ENCODE measurements at places on chromosomes 12 and 14.

DNA sequence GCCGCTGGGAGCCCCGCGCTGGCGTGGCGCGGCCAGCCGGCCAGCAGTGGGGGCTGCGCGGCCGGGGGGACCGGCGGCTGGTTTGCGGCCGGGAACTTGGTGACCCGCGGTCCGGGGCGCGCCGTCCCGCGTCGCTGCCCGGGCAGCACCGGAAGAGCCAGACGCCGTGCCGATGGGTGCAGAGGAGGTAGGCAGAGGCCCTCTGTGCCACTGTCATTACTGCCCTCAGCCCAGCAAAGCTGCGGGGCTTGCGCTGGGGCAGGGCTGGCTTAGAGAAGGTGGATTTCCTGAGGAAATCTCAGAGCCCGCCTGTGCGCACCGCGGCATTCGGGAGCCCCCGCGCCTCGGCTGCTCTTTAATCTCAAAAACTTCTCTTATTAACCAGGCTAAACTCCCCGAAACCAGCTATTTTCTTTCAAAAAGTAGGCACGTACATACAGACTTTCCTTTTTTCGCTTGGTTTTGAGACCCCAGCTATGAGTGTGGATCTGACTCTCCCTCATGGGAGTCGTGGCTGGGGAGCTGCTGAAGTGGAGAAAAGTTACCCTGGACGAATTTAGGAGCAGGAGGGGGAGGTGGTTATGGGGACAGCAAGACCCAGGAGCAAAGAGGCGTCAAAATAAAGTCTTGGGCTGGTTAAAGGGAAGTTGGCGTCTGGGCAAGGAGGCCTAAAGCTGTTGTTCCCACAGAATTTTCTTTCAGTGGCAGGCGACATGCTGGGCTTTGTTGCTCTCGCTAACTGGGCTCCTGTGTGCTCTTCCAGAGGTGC, 802 bp downstream of the SUSD6 start:
- peak; percentile 68 for DNase-seq

DNA sequence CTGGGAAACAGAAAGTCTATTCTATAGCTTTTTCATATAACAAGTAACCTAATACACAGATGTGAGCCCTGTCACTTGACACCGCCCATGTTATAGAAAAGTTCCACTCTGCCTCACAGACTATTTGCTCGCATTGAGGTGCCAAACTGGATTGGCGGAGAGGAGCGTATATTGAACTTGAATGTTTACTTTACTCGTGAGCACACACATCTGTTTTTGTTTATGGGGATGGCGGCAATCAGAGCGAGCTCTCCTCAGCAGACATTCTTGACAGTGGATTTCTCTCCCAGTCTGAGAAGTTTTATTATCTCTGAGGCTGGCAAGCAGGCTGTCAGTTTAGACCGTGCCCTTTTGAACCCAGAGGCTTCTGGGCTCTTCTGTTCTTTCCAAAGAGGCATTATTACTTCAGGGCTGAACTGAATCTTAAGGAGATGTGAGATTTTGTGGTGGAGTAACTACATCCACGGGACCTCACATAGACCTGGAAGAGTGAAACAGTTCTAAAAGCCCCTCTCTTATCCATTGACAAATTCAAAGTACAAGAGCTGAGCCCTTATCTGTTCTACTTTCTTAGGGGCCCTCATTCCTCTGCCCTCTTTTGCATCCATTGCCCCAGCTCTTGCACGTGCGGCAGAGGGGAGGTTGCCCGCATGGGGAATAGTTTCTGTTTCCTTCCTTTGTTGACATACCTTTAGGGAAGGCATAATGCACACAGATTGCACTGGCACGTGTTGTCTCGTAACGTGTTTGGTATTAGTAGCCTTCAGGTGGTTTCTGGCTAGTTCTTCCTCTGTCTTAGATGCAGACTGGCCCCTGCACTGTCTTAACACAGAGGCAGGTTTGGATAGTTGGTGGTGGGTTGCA, 68.2 kb downstream of the DRAM1 start:
- DNase-seq: no peak

DNA sequence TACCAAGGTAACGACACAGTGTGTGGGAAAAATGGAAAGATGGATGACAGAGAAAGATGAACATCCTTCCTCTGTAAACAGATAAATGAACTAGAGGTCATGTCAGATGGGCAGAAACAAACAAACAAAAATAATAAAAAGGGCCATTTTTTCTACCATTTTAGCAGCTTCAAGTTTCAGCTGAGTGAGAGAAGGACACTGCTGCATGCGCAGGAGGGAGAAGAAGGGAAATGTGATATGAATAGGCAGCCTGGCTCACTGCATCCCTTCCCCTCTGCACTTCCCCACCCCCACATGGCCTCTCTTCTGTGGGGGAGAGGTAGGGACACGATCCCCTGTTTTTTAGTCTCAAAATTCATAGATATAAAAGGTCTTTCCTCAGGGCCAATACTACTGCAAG, 492.0 kb downstream of the NELL2 start:
- DNase-seq: no peak

- DNase-seq: peak; percentile 62
These were observed 57.2 kb upstream of the AEBP2 start for GRCh38 chr12:19382111-19382526.

- DNase-seq: no peak
These were observed 97.6 kb downstream of the WIF1 start for GRCh38 chr12:65023485-65023884.

DNA sequence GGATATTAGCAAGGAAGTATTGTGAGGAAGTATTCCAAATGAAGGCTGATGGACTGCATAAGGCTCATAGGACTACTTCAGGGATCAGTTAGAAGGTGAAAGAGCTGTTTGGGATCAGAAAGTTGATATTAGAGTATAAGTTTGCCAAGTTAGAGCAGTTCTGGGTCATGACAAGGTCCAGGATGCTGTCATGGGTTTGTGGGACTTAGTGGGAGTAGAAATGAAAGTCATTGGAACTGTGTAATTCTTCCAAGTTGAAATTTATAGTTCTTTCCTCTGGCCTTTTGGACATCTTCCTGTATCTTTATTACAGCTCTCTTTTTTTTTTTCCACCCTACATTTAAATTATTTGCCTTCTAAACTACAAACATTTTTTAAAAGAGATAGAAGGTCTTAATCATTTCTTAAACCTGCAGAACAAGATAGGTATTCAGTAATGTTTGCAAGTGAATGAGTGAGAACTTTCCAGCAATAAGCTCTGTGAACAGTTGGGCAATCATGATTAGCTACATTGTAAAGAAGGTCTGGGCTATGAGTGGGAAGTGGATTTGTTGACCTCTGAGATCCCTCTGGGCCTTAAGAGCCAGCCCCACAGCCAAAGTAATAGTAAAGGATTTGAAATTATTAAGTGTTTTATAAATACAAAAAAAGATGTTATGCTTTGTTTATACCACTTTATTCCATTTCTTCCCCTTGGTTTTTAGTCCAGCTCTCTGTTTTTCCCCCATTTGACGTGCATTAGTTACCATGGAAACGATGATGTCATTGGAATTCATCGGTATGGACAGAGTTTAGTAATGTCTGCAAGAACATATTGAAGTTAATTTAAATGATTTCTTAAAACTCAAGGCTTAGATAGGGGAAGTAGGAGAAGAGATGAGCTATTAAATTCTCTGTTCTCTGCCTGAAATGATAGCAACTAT, 247.9 kb upstream of the ARHGAP5 start:
- DNase-seq: peak; percentile 24

DNA sequence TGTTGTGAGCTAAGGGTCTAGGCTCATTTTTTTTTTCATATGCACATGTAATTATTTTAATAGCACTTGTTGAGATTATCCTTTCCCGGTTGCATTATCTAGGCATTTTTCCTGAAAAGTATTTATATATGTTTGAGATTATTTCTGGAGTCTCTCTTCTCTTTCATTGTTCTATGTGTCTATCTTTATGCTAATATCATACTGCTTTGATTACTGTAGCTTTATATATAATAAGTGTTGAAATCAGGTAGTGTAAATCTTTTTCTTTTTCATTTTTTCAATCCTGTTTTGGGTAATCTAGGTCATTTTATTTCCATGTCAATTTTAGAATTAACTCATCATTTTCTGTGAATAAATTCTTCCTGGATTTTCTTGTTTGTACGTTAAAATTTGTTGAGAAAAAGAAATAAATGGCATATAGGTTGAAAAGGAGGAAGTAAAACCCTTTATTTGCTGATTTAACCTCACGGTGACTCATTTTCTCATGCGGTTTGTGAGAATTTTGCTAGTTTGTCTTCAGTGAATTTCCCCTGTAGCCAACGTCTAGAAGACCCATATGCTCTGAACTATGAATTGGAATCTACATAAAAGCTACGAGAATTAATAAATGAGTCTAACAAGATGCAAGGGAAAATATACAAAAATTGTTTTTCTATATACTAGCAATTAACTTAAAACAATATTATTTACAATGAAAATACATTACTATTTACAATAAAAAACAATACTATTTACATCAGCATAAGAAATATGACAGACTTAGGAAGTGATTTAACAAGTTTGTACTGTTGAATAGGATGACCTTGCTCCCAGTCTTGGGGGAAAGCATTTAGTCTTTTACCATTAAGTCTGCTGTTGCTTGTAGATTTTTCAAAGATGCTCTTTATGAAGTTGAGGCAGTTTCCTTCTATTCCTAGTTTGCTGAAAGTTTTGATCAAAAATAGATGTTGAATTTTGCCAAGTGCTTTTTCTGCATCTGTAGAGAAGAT, 105.0 kb downstream of the SNAPC1 start:
- DNase-seq: no peak

Measured in urothelium cell line (cell line).